ENCODE measurements at places on chromosomes 5 and 9.

DNA sequence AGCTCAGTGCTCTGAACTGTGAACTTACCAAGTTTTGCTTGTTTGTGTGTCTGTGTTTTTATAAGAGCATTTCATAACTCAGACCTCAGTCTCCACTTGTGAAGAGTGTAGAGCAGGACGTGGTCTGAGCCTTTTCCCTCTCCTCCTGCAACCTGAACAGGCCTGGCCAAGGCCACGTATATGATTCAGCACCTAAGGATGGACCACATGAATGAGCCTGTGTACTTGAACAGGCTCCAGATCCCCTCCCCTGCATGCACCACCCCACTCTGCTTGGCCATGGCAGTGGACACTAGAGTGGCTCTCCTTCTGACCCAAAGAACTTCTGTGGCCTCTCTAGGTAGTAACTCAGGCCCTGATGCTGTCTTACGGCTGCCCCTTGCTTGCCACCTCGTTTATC is 125.9 kb upstream of the FSTL4 start:
- no peak for DNase-seq

- no peak for DNase-seq
Measured at GRCh38 chr5:21030981-21031380, 1043.0 kb upstream of the CDH18 start.

GRCh38 chr5:40554813-40555212 is 124.9 kb upstream of the PTGER4 start:
- DNase-seq, result no peak

GRCh38 chr5:169168280-169168679 is 132.7 kb downstream of the SLIT3 start:
- DNase-seq, result no peak

GRCh38 chr5:99169309-99169708 is 240.5 kb upstream of the CHD1 start:
- DNase-seq, result no peak

DNA sequence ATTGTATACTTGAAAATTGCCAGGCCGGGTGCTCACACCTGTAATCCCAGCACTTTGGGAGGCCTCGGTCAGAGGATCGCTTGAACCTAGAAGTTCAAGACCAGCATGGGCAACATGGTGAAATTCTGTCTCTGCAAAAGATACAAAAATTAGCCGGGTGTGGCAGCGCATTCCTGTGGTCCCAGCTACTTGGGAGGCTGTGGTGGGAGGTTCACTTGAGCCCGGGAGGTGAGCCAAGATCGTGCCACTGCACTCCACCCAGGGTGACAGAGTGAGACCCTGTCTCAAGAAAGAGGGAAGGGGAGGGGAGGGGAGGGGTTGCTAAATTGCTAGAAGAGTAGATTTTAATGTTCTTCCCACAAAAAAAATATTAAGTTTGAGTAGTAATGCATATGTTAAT is 53.2 kb downstream of the FNBP1 start:
- no peak for DNase-seq

DNA sequence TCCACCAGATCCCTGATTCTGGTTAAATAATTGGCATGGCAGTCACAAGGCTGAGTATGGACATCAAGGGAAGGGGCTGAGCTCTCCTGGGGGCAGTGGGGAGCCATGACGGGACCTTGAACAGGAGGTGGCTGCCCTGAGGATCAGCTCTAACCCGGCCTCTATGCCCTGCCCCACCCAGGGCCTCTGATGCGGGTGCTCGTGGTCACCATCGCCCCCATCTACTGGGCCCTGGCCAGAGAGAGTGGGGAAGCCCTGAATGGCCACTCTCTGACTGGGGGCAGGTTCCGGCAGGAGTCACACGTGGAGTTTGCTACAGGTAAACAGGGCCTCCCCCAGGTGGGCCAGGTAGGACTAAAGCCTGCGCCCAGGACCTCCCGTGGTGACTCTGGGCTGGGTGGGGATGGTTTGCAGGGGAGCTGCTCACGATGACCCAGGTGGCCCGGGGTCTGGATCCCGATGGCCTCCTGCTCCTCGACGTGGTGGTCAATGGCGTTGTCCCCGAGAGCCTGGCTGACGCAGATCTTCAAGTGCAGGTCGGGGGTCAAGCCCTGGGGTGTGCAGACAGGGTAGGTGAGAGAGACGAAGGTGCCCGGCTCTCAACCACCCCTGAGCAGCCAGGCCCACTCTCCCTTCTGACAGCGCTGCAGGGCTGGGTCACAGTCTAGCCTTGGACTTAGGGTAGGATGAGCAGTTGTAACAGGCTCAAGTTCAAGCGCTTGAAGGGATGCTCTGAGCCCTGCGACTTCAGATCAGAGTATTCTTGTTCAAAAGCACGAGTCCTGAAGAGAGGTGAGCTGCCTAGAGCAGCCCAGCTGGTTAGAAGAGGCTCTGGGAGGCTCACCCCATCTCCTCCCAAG is 19.9 kb upstream of the ASS1 start:
- no peak for DNase-seq

GRCh38 chr5:173291722-173292658 is 36.2 kb downstream of the STC2 start:
- no peak for DNase-seq

DNA sequence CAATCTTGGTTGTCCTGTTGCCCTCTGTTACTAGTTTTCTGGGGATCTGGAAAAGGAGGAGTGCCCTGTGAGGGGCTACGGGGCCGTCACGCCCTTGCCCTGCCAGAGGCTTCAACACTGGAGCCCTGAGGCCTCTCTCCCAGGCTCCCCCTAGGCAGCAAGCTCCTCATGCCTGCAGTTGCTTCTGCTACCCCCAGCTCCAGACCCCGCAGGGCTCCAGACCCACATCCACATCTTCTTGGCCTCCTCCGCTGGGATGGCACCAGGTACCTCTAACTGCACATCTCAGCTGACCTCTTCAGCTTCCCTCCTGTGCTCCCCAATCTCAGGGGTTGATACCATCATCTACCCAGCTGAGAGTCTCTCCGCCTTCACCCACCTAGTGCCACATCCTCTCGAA is 116.0 kb downstream of the ZNF354C start:
- no peak for DNase-seq

Data from activated CD4-positive, alpha-beta T cell treated with anti-CD3 and anti-CD28 coated beads, Interleukin-2, amount 50 U/mL, for 16 hours (primary cell).